ENCODE measurements at places on chromosomes 1 and 21. TPM values are rescaled to one million over a fixed set of nuclear protein-coding genes. Genes with fewer than 3 reads are reported as not detected.

The MRPL37 gene
- total RNA-seq, result 206 TPM

The RNU1-2 gene
- 874 TPM for total RNA-seq

The ESRRG gene
- total RNA-seq, result not detected

The IQGAP3 gene
- total RNA-seq, result 13.5 TPM

The NEK2 gene
- total RNA-seq, result 24.2 TPM

- H3K36me3 ChIP-seq, result no peaks in the 10 kb centered on the region
- no peak overlapping the region for H3K4me3 ChIP-seq
- H3K27me3 ChIP-seq, result peaks cover 64% of the 10 kb centered on the region
- H3K27ac ChIP-seq, result no peak overlapping the region
These were observed 3.0 kb downstream of the PEAR1 start for GRCh38 chr1:156896490-156897033.

GRCh38 chr21:45078877-45079281 is 4.5 kb downstream of the ADARB1 start:
- peaks cover 52% of the 10 kb centered on the region for H3K36me3 ChIP-seq
- H3K27me3 ChIP-seq, result no peaks in the 10 kb centered on the region
- peak overlapping the region; percentile 97 for H3K27ac ChIP-seq
- DNase-seq, result peak; percentile 76

GRCh38 chr1:161502641-161503393 is 2.4 kb upstream of the FCGR2A start:
- H3K27ac ChIP-seq, result no peak overlapping the region
- no peaks in the 10 kb centered on the region for H3K36me3 ChIP-seq
- peaks cover 15% of the 10 kb centered on the region for H3K4me1 ChIP-seq
- no peak overlapping the region for H3K4me3 ChIP-seq
- DNase-seq, result no peak
- H3K27me3 ChIP-seq, result peaks cover 60% of the 10 kb centered on the region

GRCh38 chr1:211653959-211654496 is 21.4 kb downstream of the NEK2 start:
- no peaks in the 10 kb centered on the region for H3K4me1 ChIP-seq
- no peak overlapping the region for H3K4me3 ChIP-seq
- no peaks in the 10 kb centered on the region for H3K36me3 ChIP-seq
- no peak overlapping the region for H3K27ac ChIP-seq

GRCh38 chr1:171472183-171472647 is 13.1 kb upstream of the PRRC2C start:
- H3K27ac ChIP-seq, result no peak overlapping the region
- peaks cover 2% of the 10 kb centered on the region for H3K4me1 ChIP-seq
- H3K27me3 ChIP-seq, result no peaks in the 10 kb centered on the region
- H3K36me3 ChIP-seq, result no peaks in the 10 kb centered on the region

DNA sequence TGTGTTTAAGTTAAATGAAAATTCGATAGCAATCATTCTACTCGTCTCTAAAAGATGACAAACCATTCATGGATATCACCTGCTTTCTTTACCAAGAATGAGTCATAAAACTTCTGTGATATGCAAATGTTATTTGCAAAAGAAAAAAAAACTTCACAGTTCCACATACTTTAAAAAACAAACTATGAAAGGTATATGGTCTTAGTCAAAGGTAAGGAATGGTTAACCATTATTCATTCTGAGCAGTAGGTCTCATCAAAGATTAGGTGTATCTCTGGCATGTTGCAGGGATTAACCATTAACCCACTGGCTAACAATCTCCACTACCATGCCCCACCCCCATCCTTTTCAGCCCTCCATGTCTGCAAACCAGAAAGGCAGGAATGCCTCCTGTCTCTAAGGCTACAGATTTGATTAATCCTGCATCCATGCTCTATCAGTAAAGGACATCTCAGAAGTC is 44.4 kb downstream of the PTPN14 start:
- peaks cover 7% of the 10 kb centered on the region for H3K27me3 ChIP-seq
- peaks cover 3% of the 10 kb centered on the region for H3K4me1 ChIP-seq
- H3K27ac ChIP-seq, result no peak overlapping the region

DNA sequence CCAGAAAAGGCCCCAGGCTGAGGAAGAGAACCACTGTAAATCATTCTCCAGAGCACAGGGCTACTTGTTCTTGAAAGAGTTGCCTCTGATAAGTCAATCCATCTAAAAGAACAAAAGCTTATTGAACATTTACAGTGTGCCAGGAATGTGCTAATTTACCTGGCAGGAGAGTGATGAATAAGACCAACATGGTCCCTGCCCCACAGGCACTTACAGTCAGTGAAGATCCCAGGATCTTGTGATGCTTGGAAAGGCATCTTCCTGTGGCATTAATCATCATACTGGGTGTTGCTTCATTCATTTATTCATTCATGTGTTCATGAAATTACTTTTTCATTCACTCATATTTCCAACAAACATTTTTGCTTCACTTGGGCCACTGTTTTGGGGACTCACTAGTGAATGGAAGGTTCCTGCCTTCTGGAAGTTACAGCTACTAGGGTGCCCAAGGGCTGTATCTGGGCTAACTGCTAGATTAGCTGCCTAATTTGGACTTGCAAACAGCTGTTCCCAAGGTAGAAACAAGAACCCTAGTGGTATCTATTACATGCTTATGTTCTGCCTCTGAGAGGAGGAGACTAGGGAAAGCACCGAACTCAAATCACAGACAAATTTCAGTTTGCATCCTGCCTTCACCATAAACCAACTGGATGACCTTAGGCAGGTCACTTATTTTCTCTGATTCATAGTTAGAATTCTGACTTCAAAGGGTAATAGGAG is 133.5 kb downstream of the CLIC6 start:
- H3K4me1 ChIP-seq, result peaks cover 38% of the 10 kb centered on the region
- H3K4me3 ChIP-seq, result no peak overlapping the region
- DNase-seq, result no peak
- peaks cover 45% of the 10 kb centered on the region for H3K36me3 ChIP-seq

DNA sequence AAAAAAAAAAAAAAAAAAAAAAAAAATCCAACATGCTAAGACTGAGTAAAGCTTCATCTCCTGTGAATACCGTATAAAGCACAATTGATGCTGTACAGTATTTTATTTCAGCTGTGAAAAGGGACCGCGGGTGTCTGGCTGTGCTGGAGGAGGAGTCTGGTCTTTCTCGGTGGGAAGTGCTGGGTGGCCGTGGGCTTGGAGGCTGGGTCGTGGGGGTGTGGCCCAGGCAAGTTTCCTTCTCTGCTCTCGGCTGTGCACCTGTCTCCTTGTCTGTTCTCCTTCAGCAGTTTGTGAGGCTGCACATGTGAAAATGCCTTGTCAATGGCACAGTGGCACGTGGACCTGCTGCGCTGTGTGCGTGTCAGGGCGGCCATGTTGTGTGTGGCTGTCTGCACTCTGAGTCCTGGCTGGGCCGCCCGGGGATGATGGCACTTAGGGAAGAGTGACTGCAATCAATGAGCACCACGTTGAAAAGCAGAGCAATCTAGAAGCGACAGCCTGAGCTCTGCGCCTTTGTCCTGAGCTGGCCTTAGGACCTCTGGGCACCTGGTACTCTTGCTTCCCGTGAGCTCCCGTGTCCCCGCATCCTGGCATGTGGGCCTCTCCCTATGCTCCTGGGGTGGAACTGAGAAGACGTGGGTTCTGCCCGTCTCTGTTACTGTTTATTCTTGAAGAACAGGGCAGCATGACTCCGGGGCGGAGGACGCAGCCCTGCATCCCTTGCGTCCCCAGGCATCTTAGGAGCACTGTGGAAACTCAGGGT is 14.5 kb downstream of the AGPAT3 start:
- H3K4me3 ChIP-seq, result no peak overlapping the region
- no peak overlapping the region for H3K27ac ChIP-seq
- H3K36me3 ChIP-seq, result peaks cover 32% of the 10 kb centered on the region
- no peak for DNase-seq
- H3K4me1 ChIP-seq, result peaks cover 58% of the 10 kb centered on the region
- no peaks in the 10 kb centered on the region for H3K27me3 ChIP-seq

DNA sequence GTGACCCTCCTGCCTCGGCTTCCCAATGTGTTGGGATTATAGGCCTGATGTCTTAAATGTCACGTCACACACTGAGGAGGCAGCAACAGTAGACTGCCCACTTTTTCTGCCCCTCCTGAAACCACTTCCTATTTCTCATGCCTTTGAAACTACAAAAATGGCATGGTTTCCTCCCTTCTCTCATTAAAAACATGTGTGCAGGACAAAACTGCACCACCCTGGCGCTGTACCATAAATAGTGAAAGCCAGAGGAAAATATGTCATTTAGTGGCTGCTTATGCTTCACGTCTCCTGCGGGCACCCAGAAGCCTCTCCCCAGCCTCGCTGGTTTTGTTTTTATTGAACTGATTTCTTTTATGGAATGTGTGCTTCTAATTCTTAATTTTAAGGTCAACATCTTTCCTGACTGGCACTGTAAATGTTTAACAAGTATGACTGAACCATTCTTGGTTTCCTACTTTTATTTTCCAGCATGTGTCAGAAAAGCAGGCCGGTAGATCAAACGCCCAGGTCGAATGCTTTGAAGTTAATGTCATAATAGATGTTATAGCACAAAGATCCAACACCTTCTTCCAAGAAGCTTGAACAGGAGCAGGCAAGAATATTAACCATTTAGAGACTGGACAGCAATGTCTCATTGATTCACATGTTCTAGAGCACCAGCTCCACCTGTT is 59.6 kb upstream of the C1orf87 start:
- no peak overlapping the region for H3K27ac ChIP-seq
- H3K4me3 ChIP-seq, result no peak overlapping the region
- H3K4me1 ChIP-seq, result peaks cover 8% of the 10 kb centered on the region
- no peaks in the 10 kb centered on the region for H3K36me3 ChIP-seq

DNA sequence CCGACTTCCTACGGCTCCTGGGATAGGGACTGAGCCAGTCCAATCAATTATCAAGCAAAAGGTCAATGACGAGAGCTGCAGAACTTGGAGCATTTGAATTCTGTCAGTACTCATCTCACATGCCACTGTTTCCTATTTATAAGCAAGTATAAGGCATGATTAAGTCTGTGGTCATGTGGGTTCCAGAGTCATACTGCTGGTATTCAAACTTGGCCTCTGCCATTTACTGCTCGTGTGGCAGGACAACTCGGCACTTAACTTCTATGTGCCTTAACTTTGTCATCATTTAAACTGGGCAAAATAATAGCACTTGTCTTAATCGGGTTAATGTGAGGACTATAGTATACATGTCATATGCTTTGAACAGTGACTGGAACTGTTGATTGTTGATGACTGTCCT is 44.9 kb upstream of the TNFSF18 start:
- no peaks in the 10 kb centered on the region for H3K27me3 ChIP-seq
- no peak overlapping the region for H3K27ac ChIP-seq
- DNase-seq, result no peak
- no peaks in the 10 kb centered on the region for H3K4me1 ChIP-seq

Data from activated naive CD8-positive, alpha-beta T cell treated with anti-CD3 and anti-CD28 coated beads for 36 hours (primary cell).